ENCODE measurements at places on chromosomes 11 and 22. TPM values are rescaled to one million over a fixed set of nuclear protein-coding genes. Genes with fewer than 3 reads are reported as not detected.

The TSKU gene
- 23.5 TPM for total RNA-seq

The HOATZ gene
- total RNA-seq, result not detected

The LRRC32 gene
- 0.50 TPM for total RNA-seq

The MUC6 gene
- total RNA-seq, result not detected

The IGSF22 gene
- not detected for total RNA-seq

The CDHR5 gene
- not detected for total RNA-seq

The PGM2L1 gene
- 0.92 TPM for total RNA-seq

The TBX10 gene
- total RNA-seq, result not detected

The TNNT3 gene
- not detected for total RNA-seq

The CTTN gene
- 651 TPM for total RNA-seq

The PRODH gene
- 0.55 TPM for total RNA-seq

DNA sequence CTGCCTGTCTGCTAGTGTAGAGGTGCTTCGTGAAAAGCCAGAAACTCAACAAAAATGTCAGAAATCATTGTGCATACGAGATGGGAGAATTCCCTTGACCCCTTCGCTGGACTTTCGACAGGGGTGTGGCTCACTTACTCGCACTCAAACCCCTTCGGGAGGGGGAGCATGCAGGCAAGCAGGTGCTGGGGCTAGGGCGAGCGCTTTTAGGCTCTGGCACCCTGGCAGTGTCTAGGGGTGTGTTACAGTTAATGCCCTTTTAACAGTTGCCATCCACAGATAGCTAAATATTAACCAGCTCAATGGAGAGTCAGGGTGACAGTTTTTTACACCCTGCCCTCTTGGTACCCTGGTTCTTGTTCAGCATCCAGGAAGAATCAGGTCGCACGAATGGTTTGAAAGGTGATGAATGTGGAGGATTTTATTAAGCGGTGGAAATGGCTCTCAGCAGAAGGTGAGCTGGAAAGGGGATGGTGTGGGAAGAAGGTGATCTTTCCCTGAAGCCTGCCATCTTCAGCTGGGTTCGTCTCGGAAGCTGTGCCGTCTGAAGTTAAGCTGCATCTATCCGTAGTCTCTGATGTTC, 59.6 kb upstream of the SHANK2 start:
- no peak for DNase-seq

DNA sequence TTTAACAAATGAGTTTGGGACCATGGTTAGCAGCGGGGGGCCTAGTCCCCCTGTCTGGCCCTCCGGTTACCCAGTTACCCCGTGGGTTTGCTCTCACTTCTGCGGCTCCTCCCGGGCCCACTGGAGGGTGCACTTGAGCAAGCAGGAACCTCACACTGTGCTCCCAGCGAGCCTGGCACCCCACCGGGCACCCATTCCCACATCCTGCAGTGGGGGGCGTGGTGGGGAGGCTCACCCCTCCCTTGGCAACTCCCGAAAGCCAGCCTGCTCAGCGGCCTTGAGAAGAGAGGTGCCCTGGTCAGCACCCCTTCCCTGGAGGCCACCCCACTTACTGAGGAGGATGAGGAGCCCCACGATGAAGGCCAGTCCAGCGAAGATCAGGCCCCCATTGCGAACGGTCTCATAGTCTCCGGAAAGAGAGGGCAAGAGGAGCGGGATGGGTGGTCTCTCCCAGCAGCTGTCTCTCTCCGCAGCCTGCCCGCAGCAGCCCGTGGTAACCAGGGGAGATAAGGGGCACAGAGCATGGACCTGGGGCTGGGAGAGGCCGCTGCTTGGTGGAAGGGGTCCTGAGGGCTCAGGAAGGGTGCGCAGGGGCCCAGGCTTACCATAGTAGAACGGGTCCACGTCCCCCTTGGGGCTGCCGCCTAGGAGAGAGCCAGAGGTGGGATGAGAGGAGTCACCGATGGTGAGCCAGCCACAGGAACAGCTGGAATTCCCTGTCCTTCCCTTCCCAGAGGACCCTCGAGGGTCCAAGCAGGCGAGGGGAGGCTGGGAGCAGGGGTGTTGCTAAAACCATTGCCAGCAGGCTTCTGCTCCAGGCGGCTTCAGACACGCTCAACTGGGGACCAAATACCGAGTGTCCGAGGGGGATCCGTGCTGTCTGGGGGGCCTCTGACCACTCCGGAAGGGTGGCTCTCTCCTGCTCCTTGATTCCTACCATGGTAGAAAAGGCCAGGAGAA, 2.2 kb downstream of the FXYD2 start:
- peak; percentile 36 for DNase-seq

DNA sequence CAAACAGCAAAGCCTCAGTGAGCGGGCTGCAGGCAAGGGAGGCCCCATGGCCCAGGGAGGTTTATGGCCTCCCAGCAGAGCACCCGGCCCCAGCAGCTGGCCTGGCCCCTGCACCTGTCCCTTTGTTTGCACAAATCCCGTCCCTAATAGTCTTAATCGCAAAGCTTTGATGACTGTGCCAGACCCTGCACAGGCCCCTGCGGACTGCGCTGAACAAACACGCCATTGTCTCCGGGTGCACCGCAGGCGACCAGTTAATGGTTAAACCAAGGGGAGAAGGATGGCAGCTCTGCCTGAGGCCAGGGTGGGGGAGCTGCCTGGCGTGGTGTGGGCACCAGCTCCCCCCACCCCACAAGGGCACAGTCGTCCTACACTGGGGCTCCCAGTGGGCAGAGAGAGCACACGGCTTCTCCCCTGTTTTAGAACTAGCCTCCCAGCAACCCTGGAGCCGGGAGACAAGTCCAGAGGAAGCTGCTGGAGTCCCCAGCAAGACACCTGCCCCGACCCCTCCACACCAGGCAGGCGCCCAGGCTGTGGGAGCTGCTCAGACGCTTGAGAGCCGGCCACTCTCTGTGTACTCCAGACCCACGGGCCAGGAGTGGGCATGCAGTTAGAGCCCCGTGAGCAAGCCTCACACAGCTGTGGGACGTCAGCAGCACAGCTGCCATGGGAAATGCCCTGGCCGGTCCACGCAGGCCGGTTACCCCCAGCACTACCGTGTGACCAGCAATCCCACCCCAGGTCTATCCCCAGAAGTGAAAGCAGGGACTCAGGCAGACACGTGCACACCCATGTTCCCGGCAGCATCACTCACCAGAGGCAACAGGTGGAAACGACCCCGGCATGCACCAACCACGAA, 39.7 kb upstream of the TH start:
- peak; percentile 8 for DNase-seq

GRCh38 chr11:14882196-14882595, 9.8 kb downstream of the CYP2R1 start:
- DNase-seq, result no peak

DNA sequence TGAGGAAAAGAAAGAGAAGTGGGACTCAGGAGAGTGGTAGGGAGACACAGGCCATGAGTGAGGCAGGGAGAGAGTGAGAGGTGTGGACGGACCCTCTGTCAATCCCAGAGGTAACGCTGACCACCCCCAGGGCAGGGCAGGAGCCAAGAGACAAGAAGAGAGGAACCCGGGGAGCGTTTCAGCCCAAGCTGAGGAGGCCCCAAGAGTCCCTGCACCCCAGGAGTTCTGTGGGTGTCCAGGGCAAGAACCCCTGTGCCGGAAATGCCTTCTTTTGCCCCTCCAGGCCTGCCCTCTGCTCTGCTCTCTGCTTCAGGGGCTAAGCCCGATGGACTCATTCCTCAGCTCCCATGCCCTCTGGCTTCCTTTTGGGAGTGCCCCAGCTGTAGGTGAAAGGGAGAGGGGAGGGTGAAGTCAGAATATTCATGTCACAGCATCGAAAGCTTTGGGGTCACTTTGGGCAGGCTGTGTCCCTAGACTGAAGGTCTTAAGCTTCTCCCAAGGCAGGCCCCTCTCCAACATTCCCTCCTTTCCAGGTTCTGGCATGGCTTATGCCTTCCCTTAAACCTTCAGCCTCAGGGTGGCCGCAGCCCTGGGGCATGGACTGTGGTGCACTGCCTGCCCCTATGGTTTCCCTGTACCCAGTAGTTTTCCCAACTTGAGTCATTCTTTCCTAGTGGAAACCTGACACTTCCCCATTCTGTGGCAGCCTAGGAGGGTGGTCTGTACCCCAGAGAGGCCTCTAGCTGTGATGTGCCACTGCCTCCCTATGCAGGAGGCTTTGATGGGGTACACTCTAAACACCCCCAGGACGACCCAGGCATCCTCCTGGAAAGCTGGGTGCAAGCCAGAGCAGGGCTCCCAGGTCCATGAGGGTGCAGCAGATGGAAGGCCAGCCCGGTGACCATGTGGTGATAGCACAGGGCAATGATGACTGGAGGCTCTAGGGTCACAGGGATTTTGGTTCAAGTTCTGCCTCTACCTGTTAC, 27.1 kb downstream of the MYEOV start:
- DNase-seq, result no peak

GRCh38 chr11:119637481-119637880, 91.5 kb downstream of the NECTIN1 start:
- no peak for DNase-seq

DNA sequence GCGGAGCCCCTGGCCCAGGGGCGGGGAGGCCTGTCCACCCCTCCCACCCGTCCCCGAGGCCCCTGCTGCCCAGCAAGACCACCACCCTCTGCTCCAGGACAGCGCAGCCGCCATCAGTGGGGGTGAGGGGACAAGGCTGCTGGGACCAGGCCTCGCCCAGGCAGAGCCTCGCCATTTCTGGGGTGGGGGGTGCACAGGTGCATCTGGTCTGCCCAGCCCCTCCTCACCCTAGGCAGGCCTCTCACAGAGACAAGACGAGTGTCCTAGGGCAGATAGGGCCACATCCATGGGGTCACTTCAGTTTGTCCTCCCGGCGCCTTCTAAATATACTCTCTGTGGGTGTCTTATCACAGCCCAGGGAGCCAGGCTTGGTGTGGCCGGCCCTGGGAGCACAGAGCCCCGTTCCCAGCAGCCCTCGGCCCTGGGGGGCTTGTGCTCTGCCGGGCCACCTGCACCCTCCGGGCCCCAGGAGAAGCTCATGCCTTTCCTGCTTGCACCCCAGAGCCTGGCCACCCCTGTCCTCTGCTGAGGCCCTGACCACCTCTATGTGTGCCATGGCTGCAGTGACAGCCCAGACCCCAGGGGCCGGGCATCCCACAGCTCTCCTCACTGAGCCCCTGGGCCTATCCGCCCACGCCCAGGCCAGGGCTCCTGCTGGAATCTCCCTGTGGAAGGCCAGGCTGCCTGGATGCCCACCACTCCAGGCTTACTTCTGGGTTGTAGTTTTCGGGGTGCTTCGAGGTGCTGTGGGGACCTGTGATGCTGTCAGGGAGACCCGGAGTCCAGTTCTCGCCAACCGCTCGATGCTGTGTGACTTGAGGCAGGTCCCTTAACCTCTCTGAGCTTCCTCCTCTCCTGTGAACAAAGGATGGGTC, 70.8 kb downstream of the KCNQ1 start:
- no peak for DNase-seq

GRCh38 chr11:1120532-1121330, 37.0 kb upstream of the MUC5AC start:
- no peak for DNase-seq

- DNase-seq, result peak; percentile 15
Observed at GRCh38 chr22:36641902-36642640, 61.5 kb downstream of the CACNG2 start.

- no peak for DNase-seq
Observed at GRCh38 chr22:19993926-19994325, 22.7 kb downstream of the ARVCF start.

DNA sequence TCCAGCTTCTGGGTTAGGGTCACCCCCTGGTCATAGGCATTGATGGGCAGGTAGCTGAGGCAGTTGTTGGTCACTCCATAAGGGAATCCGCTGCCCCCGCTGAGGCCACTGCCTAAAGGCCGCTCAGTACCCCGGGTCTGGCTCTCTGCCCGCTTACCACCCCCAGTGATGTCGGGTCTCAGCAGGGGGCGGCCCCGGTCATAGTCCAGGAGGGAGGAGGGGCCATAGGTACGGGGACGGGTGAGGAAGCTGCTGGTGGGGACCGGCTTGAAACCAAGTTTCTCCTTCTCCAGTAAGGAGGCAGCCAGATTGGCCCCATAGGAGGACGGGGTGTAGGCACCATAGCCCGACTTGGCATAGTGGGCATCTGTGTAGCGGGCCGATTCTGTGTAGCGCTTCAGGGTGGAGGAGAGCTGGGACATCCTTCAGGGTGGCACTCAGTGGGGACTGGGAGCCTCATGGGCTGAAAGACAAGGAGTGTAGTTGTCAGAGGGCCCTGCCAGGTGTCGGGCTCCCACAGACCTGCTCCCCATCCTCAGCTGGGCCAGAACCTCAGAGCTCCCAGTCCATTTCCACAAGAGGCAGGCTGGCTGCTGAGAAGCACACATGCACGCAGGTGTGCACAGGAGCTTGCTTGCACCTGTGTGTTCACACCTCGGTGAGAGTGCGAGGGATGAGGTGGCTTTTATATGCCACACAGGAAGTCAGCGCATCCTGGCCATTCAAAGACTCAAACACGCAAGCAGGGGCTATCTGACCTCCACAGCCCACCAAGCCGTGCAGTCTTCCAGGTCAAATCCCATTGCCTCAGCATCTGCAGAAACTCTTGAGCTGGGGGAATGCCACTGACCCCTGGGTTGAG, 8.2 kb downstream of the USP2 start:
- no peak for DNase-seq

GRCh38 chr11:69485337-69486041, 4.0 kb downstream of the LINC01488 start:
- DNase-seq, result no peak

- DNase-seq, result peak; percentile 34
Observed at GRCh38 chr11:93844568-93844967, 5.8 kb downstream of the VSTM5 start.

DNA sequence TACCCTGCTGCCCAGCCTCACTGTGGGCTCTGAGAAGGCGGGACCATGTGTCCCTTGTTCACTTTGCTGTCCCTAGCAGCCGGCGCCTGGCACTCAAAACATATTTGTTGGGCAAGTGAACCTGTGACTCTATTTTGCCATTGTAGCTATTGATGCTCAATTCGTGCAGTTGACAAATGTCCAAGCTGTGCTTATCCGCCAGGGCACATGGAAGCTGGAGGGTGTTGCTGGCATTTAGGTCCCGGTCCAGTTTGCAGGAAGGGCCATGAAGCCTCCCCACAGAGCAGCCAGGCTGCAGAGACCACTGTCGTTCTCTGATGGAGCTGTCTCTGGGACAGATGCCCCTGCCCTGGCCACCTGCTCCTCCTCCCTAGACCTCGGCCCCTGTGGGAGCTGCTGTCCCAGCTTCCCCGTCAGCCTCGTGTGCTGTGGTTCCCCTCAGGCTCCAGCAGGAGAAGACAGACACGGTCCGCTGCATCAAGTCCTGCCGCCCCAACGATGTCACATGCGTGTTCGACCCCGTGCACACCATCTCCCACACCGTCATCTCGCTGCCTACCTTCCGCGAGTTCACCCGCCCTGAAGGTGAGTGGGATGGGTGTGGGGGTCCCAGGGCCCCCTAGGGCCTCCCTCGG, 71.5 kb downstream of the FBLN1 start:
- no peak for DNase-seq

- no peak for DNase-seq
Observed at GRCh38 chr11:46038529-46038928, 82.7 kb downstream of the PHF21A start.

DNA sequence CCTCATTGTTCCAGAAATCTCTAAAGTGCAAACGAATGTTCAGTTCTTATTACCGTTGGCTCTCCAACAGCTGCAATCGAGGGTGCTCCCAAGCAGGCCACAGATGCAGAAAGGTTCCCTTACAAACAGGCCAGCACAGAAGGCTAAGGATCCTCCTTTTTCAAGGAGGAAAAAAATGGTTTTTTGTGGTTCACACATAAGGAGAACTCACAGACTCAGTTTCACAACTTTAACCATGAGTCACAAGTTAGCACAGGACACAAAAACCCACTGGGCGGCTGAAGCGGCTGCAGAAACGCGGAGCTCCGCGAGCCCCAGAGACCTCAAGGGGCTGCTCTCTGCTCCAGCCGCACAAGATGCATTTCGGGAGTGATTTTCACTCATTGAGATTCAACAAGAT, 98.2 kb upstream of the PRR5 start:
- no peak for DNase-seq

Measured in SK-MEL-5 (cell line).